ENCODE measurements at places on chromosomes 1 and 21. TPM values are rescaled to one million over a fixed set of nuclear protein-coding genes. Genes with fewer than 3 reads are reported as not detected.
A peak's percentile ranks its signal among the peaks of the same experiment; 100 is the strongest.

GRCh38 chr1:225626698-225627097 lies 26.2 kb downstream of the ENAH start:
- peaks cover 8% of the 10 kb centered on the region for H3K4me1 ChIP-seq
- H3K27ac ChIP-seq, result no peak overlapping the region
- no peak overlapping the region for H3K4me3 ChIP-seq
- H3K36me3 ChIP-seq, result no peaks in the 10 kb centered on the region

MYBPH gene
- total RNA-seq, result not detected

C1orf53 gene
- 7.0 TPM for total RNA-seq

DNA sequence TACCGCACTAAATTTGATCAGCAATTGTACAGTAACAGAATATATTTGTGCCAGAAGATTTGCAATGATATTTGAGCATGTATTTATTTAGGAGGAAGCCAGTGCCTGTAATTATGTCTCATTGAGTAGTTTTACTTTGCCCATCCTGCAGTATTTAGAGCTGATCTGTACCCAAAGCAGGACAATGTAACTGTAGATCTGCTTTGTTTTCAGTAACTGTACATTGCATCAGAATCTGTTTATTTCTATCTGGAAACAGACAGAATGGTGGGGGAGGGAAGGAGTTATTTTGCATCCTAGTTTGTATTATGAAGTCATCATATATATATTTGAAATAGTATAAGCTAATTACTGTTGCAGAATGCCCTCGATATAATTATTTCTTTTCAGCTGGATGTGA lies 36.2 kb upstream of the LRRC8C start:
- no peak overlapping the region for H3K27ac ChIP-seq
- no peaks in the 10 kb centered on the region for H3K27me3 ChIP-seq
- H3K36me3 ChIP-seq, result no peaks in the 10 kb centered on the region
- no peak overlapping the region for H3K4me3 ChIP-seq
- DNase-seq, result no peak

FGR gene
- total RNA-seq, result 8.8 TPM

DNA sequence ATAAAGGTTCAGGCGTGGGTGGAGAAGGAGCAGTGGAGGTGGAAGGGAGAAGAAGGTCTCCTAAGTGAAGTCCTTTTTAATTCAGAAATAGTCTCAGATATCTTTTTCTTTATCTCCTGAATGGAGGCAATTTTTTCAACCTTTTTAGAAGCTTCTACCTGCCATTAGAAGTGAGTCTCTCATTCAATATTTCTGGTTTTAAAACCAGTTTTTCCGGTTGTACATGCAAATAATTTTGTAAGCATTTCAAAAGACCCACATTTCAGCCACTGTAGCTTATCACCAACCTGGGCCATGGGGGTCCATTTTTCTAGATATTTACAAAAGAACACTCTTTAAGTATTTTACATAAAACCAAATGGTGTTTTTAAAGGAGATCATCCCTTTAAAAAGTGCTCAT lies 1280.2 kb downstream of the NCAM2 start:
- H3K4me1 ChIP-seq, result no peaks in the 10 kb centered on the region
- no peak overlapping the region for H3K27ac ChIP-seq

GRCh38 chr1:38578271-38578951 lies 281.2 kb downstream of the RRAGC start:
- H3K4me3 ChIP-seq, result no peak overlapping the region
- no peak for DNase-seq
- H3K36me3 ChIP-seq, result no peaks in the 10 kb centered on the region
- H3K27ac ChIP-seq, result no peak overlapping the region

DNA sequence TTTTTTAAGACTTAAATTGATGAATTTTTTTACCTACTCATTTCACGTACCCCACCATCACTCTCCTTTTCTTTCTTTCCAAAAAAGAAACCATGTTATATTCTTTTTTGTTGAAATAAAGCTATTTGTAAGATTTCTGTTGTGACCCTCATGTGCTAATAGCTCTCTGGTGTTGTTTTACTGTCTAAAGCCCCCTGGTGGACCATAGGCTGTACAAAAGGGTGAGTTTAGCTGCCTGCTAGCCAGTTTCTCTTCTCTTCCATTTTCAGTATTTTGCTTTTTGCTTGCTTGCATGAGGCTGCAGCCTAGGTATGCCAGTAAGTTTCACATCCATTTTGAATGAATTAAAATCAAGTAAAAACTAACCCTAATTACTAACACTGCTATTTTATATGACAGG lies 15.6 kb upstream of the VAMP3 start:
- H3K27ac ChIP-seq, result no peak overlapping the region
- no peaks in the 10 kb centered on the region for H3K27me3 ChIP-seq
- no peak overlapping the region for H3K4me3 ChIP-seq
- H3K36me3 ChIP-seq, result no peaks in the 10 kb centered on the region
- DNase-seq, result no peak
- H3K4me1 ChIP-seq, result no peaks in the 10 kb centered on the region

SMCP gene
- total RNA-seq, result not detected

TNFRSF4 gene
- not detected for total RNA-seq

IL20 gene
- total RNA-seq, result not detected

- H3K4me3 ChIP-seq, result no peak overlapping the region
- no peak for DNase-seq
- no peaks in the 10 kb centered on the region for H3K27me3 ChIP-seq
These were observed 37.9 kb upstream of the POU2F1 start for GRCh38 chr1:167182571-167183320.

FCRL3 gene
- not detected for total RNA-seq

DNA sequence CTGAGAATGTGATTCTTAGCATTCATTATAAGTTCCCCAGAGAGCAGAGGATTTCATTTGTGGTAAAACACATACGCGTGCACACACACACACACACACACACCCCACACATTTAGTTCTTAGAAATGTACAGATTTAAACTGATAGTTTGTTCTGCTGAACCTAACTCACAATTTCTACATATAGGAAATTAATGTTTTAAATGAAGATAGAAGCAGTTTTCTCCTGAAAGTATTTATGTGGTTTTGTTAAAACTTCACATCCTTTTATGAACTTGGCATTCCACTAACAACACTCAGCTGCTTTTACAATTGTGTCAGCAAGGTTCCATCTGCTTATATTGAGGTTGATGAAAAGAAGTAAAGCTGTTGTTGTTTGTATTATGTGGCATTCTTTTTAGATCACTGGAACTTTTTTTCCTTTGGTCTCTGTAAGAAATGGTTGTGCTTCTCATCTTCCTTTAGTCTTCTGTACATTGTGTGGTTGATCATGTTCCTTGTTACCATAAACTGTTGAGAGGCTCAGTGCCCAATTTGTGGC lies 41.6 kb downstream of the AK4 start:
- no peak for DNase-seq
- H3K27me3 ChIP-seq, result no peaks in the 10 kb centered on the region
- H3K4me3 ChIP-seq, result no peak overlapping the region
- no peak overlapping the region for H3K27ac ChIP-seq
- H3K36me3 ChIP-seq, result no peaks in the 10 kb centered on the region

DNA sequence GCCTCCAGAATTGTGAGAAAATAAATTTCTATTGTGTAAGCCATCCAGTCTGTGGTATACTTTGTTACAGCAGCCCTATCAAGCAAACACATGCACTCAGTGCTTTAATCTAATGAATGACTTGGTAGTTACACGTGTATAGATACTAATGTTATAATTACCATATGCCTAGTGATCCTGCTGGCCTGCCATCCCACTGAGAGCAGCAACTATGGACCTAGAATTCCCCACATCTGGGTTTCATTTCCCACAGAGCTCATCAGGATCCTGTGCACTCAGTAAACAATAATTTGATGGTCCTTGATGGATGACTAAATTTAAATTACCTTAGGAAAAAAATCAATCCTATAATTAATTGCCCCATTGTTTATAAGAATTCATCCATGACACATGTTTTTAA lies 86.5 kb upstream of the RGS1 start:
- no peaks in the 10 kb centered on the region for H3K4me1 ChIP-seq
- peak overlapping the region; percentile 67 for H3K27ac ChIP-seq
- H3K4me3 ChIP-seq, result no peak overlapping the region
- no peaks in the 10 kb centered on the region for H3K36me3 ChIP-seq

SMYD2 gene
- 21.8 TPM for total RNA-seq

DNA sequence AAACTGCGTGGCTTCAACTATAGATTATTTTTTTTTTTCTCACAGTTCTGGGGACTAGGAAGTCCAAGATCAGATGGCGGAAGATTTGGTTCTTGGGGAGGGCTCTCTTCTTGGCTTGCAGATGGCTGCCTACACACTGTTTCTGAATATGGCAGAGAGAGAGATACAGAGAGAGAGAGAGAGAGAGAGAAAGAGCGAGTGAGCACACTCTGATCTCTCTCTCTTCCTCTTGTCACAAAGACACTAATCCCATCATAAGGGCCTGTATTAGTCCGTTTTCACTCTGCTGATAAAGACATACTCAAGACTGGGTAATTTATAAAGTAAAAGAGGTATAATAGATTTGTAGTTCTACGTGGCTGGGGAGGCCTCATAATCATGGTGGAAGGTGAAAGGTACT lies 79.5 kb downstream of the IGSF21 start:
- no peaks in the 10 kb centered on the region for H3K4me1 ChIP-seq
- H3K36me3 ChIP-seq, result no peaks in the 10 kb centered on the region
- DNase-seq, result no peak
- H3K4me3 ChIP-seq, result no peak overlapping the region
- H3K27me3 ChIP-seq, result peaks cover 24% of the 10 kb centered on the region
- no peak overlapping the region for H3K27ac ChIP-seq

DNA sequence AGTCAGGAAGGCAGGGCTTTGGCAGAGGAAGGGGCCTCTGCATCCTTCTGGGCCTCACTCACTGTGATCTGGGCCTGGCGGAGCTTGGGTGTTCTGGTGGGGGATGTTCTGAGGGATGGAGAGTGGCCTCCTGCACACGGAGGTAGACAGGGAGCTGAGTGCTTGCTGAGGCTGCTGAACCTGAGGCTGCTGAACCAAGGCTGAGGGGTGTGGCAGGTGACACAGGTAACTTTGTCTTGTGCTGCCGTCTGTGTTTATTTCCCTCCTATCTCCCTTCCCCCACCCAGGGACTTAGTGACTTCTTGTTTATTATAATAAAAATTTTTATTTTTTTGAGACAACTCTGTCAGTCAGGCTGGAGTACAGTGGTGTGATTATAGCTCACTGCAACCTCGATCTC lies 37.7 kb upstream of the IFNLR1 start:
- no peak overlapping the region for H3K27ac ChIP-seq
- DNase-seq, result no peak
- no peak overlapping the region for H3K4me3 ChIP-seq

GRCh38 chr1:178644308-178645120 lies 80.5 kb upstream of the RALGPS2 start:
- H3K4me3 ChIP-seq, result no peak overlapping the region
- H3K27ac ChIP-seq, result no peak overlapping the region
- H3K36me3 ChIP-seq, result no peaks in the 10 kb centered on the region

GRCh38 chr1:171787686-171788480 lies 6.4 kb downstream of the METTL13 start:
- H3K27me3 ChIP-seq, result no peaks in the 10 kb centered on the region
- no peak for DNase-seq
- H3K4me3 ChIP-seq, result no peak overlapping the region
- H3K27ac ChIP-seq, result no peak overlapping the region

DNA sequence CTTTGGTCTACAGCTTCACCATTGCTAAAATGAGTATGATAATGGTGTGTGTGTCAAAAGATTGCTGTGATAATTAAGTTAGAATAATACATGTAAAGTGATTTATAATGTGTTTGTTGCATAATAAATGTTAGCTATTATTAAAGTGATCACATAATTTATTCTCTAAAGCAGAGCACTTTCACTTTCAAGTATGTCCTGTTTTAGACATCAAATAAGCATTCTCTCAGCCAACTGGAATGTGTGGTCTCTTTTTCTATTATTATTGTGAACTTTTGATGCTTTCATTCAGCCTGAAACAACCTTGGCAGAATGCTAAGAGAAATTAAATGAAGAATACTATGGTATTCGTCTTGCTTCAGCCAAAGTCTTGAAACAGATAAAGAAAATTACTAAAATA lies 102.8 kb upstream of the COL11A1 start:
- no peaks in the 10 kb centered on the region for H3K27me3 ChIP-seq
- no peak for DNase-seq
- no peak overlapping the region for H3K27ac ChIP-seq
- no peaks in the 10 kb centered on the region for H3K4me1 ChIP-seq
- no peak overlapping the region for H3K4me3 ChIP-seq

DNA sequence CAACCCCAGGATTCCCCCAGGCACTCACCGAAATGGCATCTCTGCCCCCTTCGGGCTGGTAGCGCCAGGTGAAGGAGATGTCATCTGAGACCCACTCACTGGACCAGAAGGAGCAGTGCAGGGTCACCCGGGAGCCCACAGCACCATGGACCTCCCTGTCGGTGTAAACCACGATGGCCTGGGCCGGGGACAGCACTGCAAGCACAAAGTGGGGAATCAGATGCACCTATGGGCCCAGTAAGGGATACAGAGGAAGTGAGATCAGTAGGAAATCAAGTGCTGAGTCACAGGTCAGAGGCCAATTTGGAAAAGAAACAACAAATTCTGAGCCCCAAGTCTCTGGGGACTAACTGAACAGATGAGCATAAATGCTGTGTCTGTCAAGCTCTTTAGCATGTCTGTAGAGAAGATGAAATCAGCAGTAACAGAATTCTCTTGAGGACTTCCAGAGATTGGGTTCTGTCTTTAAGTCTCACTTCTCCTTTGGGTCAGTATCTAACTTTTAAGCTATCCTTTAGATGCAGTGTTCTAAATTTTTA lies 2.5 kb downstream of the MPZ start:
- H3K4me3 ChIP-seq, result no peak overlapping the region
- H3K27ac ChIP-seq, result peak overlapping the region; percentile 17
- H3K4me1 ChIP-seq, result peaks cover 11% of the 10 kb centered on the region
- no peak for DNase-seq
- H3K27me3 ChIP-seq, result no peaks in the 10 kb centered on the region

PARS2 gene
- 8.9 TPM for total RNA-seq

DNA sequence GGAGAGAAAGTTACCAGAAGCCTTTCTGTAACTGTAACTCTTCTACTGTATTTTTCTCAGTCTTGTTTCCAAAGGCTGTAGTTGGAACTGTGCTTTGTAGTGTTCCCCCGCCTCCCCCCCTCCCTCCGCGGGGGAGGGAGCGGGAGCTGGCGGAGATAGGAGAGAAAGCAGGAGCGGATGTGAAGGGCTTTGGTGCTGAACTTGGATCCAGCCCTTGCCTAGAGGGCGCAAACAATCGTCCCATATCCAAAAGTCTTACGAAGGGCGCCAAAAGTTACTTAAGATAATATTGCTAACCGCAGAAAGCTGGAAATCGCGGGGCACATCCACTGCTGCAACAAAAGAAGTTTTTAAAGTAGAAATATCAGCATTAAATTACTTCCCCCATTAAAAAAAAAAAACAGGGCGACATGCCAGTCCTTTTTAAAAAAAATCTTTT lies 2.4 kb upstream of the NFIA start:
- DNase-seq, result peak; percentile 82
- no peak overlapping the region for H3K4me3 ChIP-seq
- peaks cover 27% of the 10 kb centered on the region for H3K4me1 ChIP-seq
- no peaks in the 10 kb centered on the region for H3K27me3 ChIP-seq
- H3K36me3 ChIP-seq, result no peaks in the 10 kb centered on the region
- peak overlapping the region; percentile 93 for H3K27ac ChIP-seq

GRCh38 chr21:32645261-32646182 lies 33.3 kb upstream of the CFAP298 start:
- no peaks in the 10 kb centered on the region for H3K4me1 ChIP-seq
- DNase-seq, result no peak
- H3K36me3 ChIP-seq, result peaks cover 35% of the 10 kb centered on the region
- H3K27ac ChIP-seq, result no peak overlapping the region
- no peaks in the 10 kb centered on the region for H3K27me3 ChIP-seq

Data from transverse colon (tissue), 4 donors.